ENCODE measurements at places on chromosomes 16 and 17.

GRCh38 chr17:55606488-55606815 lies 95.2 kb upstream of the SMIM36 start:
- DNase-seq: no peak

DNA sequence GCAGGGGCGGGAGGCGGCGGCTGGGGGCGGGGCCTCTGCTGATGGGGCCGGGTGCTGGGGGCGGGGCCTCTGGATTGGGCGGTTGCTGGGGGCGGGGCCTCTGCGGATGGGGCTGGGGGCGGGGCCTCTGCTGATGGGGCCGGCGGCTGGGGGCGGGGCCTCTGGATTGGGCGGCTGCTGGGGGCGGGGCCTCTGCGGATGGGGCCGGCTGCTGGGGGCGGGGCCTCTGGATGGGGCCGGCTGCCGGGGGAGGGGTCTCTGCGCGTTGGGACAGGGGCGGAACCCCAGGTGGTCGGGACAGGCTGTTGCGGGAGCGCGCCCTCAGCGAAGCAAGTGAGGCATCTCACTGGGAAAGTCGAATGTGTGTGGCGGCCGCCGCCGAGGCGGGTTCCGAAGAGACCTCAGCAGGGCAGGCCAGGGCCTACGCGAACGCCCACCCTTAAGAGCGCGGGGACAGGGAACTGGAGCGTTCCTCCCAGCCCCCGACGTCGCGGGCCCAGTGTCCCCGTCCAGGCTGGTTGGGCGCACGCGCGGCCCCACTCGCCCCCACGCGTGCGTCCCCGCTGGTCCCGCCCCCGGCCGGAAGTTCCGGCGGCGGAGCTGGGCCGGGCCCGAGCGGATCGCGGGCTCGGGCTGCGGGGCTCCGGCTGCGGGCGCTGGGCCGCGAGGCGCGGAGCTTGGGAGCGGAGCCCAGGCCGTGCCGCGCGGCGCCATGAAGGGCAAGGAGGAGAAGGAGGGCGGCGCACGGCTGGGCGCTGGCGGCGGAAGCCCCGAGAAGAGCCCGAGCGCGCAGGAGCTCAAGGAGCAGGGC lies at the start of gene STUB1:
TSS of gene STUB1 (plus strand) at position 597 of the 811 bp plus-strand sequence. CDS start at position 713, 116 bp downstream.
- peak; percentile 93 for DNase-seq

GRCh38 chr16:70548936-70549335 lies 25.3 kb downstream of the SF3B3 start:
- no peak for DNase-seq

DNA sequence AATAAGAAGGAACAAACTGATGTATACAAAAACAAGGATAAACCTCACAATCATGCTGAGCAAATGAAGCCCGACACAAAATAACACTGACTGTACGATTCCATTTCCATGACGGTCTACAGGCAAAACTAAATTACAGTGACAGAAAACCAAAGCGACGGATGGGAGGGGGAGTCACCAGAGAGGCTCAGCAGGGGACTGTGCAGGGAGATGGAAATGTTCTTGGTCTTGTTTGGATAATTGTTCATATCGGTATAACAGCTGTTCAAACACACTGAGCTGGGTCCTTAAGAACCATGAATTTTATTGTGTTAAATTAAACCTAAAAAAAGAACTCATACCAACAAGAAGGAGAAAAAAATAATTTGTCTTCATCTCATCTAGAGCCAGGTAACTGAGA lies 97.8 kb downstream of the NXN start:
- DNase-seq: no peak

DNA sequence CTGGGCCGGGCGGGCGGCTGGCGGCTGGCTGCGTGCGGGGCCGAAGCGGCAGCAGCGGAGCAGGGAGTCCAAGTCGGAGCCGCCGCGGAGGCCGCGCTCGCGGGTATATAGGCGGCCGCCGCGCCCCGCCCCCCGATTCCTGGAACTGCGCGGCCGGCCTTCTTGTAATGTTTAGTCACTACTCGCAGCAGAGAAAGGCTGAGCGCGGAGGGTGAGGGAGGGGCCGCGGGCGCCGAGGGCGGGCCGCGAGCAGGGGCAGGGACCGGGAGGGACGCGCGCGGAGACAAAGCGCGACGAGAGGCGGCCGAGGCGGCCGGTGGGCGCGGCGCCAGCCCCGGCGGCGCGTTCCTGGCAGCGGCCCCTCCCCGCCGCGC lies at the start of gene SOCS3:
TSS of gene SOCS3 (minus strand) at position 81 of the 374 bp plus-strand sequence. CDS start 982 bp downstream, outside the sequence.
- peak; percentile 99 for DNase-seq

DNA sequence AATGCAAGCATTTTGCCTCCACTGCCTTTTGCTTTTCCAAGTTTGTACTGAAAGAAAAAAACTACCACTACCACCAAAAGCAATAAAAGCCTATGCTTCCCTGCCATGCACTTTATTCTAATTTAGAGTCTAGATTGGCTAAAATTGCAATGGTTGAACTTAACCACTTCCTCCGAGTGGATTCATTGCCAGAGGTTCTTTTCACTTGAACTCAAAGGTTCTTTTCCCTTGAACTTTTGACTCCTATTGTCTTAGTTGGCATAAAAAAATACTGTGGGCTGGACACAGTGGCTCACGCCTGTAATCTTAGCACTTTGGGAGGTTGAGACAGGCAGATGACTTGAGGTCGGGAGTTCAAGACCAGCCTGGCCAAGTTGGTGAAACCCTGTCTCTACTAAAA lies 319.8 kb upstream of the GOT2 start:
- no peak for DNase-seq

Data from activated T-cell treated with anti-CD3 and anti-CD28 coated beads, Interleukin-2, amount 50 U/mL, for 48 hours (primary cell).